ENCODE measurements at places on chromosomes 3 and 15. TPM values are rescaled to one million over a fixed set of nuclear protein-coding genes. Genes with fewer than 3 reads are reported as not detected.

DNA sequence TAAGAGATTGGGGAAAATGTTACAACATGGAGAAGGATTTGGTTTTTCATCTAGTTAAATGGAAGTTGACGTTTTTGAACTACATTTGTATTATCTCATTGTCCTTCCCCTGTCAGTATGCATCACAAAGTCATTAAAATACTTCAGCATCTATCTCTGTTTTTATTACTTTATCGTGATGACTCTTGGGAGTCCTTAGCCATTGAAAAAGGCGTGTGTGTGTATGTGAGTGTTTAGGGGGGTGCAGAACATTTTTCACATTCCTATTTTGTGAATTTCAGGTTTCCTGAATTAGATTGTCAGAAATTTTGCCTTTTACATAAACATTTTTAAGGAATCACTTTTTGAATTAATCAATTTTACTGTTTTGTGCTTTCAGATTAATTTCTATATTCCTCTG is 360.6 kb upstream of the SGO1 start:
- no peak for DNase-seq

- no peak for DNase-seq
These were observed 3.5 kb downstream of the FURIN start for GRCh38 chr15:90871716-90872485.

DNA sequence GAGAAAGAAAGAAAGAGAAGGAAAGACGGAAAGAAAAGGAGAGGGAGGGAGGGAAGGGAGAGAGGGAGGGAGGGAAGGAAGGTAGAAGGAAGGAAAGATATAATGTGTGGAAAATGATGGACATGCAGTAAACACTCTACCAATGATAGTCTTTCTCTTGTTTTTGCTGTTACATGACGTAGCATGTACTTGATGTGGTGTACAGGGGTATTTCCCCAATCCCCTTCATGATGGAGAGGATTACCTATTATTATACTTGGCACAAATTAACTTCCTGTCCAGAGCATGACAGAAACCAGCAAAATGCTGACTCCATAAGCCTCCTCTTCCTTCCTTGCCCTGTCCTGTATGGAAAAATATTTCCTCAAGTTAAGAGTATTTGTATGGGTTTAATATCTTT is 124.4 kb downstream of the B3GALNT1 start:
- no peak for DNase-seq

GRCh38 chr3:190655933-190656332 is 142.0 kb downstream of the IL1RAP start:
- DNase-seq = no peak

DNA sequence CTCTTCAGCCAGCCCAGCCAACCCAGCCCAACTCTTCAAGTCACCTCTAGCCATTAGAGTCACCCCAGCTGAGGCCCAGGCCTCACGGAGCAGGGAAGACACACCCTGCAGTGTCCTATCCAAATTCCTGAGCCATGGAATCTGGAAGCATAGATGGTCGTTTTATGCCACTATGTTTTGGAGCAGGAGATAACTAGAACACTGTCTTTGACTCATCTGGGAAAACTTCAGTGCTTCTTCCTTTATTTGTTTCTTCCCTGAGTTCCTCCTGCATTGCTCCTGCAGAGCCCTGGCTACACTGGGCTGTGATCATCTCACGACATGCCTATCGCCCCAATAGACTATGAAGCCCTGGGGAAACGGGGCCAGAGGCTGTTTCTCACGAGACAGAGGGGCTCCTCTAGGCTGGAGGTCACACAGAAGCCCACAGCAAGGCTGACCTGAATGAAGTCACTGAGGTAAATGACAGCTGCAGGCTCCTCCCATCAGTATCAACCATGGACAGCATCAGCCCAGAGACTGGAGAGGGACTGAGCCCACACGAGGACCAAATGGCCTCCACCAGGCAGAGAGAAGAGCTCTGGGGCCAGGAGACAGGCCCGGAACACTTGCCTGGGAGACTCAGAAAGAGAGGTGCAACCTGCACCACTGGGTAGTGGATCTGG is 22.7 kb downstream of the CRABP1 start:
- DNase-seq = no peak

DNA sequence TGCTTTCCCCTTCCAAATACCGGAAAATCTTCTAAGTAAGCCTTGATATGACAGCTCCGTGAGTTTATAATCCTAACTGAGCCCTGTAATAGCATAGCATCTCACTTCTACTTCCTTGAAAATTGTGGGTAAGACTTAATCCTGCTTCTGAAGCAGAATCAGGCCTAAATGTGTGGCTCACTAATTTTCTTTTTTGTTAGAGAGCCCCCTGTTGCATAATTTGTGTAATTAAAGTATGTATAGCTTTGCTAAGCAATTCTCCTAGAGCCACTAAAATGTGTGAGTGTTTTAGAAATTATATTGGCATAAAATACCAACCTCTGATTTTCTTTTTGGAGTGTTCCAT is 304.4 kb downstream of the FGF12 start:
- DNase-seq = no peak

GRCh38 chr3:26515351-26515750 is 107.2 kb upstream of the LRRC3B start:
- no peak for DNase-seq

- no peak for DNase-seq
These were observed 30.3 kb upstream of the PSMD6 start for GRCh38 chr3:64053581-64053980.

DNA sequence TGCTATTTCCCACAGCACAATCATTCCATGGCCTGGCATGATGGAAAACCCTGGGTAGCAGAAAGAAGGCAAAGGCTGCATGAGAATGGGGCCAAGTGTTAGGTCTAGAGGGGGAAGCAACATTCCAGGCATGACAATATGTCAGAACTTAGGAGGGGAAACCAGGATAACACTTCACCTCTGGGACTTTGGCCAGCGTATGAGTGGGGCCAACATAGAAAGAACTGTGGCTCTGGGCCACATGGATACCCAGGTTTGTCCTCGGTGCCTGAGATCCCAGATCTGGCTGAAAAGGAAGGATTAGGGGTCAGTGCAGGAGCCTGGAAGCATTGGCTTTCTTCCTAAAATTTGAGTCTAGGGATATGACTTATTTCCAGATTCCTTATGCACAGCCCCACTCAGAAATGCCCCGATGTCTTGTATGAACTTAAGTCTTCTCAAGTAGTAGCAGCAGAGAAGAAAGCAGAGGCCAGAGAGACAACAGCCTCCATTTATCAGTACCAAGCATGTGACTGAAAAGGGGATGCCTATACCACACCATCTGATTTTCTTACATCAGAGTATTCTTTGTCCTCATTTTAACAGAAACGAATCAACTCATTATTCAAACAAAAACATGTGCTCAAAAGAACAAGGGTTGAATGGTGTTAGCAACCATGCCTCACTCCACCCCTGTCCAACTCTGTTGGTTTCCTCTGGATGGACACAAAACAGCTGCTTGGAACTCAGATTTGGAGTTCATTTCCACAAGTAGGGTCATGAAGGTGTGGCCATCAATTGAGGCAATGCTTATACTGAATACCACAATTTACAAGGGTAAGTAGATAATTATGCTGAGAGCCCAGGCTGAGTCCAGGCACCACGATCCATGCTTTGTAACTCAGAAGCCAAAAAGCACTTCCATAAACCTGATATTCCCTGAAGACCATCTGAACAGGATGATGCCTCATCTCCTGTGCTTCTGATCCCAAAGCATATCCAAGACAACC is 43.7 kb upstream of the NDUFB4 start:
- no peak for DNase-seq

- DNase-seq = no peak
These were observed 123.2 kb downstream of the RAP2B start for GRCh38 chr3:153285194-153285641.

- DNase-seq = no peak
These were observed 88.6 kb downstream of the LPP start for GRCh38 chr3:188242436-188243123.

GRCh38 chr3:73448761-73449301 is 175.9 kb downstream of the PDZRN3 start:
- no peak for DNase-seq

DNA sequence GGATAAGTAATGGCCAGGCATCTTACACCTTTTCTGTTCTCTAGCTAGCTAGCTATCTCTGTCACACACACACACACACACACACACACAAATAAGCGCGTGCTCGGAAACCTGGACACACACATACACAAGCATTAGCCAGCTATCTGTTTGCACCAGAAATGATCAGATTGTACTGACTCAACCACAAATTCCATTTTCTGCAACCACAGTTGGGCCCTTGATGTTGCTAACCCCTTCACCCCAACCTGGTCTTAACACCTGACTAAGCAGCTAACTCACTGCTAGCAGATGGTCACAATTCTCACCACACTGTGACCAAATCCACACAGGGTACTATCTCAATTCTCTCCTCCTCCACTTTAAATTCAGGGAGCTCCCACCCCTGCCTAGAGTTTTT is 183.0 kb upstream of the THBS1 start:
- no peak for DNase-seq

DNA sequence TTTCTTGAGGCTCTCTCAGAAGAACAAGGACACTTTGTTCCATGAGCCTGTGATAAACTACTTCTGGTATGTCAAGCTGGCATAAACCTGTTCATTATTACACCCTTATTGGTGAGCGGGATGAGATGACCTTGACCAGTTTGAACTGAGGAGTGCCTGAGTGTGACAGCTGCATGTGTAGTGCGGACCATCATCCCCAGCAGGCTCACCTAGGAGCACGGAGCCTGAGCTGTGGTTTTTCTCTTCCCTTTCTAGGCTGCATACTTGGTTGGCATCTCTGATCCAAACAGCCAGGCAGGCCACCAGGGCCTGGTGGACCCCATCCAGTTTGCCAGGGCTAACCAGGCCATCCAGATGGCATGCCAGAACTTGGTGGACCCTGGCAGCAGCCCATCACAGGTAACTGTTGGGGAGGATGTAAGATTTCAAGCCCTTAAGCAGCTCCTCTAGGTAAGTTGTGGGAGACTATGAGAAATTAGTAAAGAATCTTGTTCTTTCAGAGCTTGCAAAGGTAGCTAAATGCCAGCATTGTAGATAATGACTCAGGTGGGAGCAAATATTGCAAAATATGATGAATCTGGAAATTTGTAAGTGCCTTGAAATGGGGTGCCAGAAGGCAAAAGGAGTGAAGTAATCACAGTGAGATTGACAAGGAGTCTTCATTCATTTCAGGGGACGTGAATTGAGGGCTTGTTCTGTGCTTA is 288.9 kb upstream of the TPM1 start:
- no peak for DNase-seq

The CCDC80 gene
- not detected for total RNA-seq

The GJD2 gene
- not detected for total RNA-seq

The KIF15 gene
- 66.4 TPM for total RNA-seq

The LNP1 gene
- 1.4 TPM for total RNA-seq

The GHSR gene
- total RNA-seq = not detected

The CNTN3 gene
- not detected for total RNA-seq

The HAPLN3 gene
- total RNA-seq = 79.0 TPM

The DNAH12 gene
- total RNA-seq = 0.05 TPM

The PDZRN3 gene
- not detected for total RNA-seq

The ZPLD1 gene
- not detected for total RNA-seq

All from activated CD8-positive, alpha-beta T cell treated with anti-CD3 and anti-CD28 coated beads, Interleukin-2, amount 10 ng/mL, durations not matched to agents 7 days and 5 days (primary cell).